NCI-H2029 (cell line): ENCODE measurements at places on chromosomes 11 and 22.

DNA sequence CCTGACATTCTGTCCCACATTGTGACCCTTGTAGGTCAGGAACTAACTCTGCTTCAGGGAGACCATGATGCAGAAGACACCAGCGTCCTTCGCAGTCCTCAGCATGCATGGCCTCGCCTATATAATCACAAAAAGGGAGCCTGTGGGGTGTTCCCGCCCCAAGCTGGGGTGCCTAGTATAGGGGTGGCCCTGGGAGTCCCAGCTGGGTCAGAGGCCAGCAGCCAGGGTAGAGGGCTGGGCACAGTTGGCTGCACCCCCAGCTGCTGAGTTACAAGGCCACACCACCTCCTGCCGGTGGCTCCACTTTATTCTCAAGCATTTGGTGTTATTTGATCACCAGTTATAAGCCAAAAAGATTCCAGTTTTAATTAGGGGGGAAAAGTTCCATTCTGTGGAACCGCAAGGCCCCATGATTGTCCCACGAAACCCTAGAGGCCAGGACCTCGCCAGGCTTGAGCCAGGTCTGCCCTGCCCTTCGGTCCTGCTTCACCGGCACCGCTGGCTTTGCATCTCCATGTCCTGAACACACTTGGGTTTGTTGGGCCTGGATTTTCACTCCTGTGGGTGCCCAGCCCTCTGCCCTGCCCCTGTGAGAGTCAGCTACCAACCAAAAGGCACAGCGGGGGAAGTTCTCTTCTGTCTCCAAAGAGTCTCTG is 15.0 kb upstream of the GNB1L start:
- no peak for DNase-seq

DNA sequence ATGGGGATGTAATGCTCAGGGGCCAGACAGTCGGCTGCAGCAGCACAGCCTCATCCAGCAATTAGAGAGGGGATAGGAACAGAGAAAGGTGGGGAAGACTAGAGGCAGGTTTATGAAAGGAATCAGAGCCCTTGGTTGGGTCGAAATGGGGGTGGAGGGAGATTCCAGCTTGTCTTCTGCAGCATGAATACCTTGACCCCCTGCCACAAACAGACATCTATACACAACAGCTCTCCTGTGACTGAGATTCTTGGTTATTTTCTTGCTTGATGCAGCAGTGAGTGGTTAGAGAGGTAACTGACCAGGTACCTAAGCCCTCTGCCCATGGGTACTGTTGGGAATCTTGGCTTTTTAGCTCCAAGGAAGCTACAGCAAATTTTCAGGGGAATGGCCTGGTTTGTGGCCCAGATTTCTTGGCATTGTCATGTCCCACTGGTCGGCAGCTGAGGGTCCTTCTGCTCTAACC is at the start of gene TRIM49D1:
Gene TRIM49D1, minus strand, starts transcription at position 51 of the 466 bp plus-strand sequence. CDS start 4,535 bp downstream, outside the sequence.
- no peak for DNase-seq

DNA sequence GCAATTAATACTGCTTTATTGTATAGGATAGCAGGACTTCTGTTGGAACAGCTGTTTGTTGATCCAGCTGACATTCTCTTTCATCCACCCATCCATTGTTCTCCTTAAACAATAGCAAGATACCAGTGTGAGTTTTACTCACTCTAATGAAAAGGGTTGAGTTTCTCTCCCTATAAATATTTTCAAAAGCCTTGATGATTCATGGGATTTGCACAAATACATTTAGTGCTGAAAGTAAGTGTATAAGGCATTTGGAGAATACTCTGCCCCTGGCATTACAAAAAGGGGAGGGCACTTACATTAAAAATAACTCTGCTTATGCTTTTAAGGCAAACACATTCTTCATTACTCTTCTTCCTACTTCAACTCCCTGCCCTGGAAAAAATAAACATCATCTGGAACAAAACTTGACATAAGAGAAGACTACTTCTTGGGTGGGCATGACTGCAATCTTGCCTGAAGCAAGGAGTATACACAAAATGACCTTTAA is 634.9 kb downstream of the METTL15 start:
- DNase-seq, result no peak

DNA sequence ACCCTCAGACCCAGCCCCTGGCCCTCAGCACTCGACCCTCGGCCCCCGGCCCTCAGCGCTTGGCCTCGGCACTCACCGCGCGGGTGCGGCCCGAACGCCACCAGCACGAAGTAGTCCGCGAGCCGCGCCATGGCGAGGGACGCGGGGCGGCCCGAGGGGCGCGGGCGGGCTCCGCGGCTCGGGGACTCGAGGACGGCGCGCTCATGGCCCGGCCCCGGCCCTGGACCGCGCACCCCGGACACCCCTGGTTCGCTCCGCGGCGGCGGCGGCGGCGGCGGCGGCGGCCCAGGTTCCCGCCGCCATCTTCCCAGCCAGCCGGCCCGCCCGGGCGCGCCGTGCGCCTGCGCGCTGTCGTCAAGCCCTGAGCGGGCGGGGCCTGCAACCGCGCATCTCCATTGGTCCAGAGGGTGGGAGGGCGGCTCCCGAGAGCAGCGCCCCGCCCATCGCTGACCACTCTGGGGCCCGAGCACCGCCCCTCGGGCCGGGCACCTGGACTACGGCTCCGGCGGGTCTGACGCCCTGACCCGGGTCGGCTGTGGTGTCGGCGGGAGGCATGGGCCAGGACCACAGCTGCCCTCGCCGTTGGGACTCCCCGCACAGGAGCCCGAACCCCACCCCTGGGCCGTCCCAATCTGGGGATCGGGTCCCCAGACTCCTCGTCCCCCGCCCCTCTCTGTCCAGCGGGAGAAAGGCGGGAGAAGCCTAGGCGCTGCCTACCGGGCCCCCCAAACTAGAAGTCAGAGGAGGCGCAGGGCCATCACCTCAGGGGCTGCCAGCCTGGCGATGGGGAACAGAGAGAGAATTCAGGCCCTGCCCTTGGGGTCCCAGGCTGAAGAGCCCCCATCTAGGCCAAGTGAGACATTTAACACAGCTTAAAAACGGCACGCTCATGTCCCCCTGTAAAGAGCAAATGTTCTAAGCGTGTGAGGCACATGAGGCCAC is at the start of gene SBF1:
Gene SBF1, minus strand, starts transcription at position 326 of the 942 bp plus-strand sequence. Its CDS starts 195 bp downstream, at position 131.
- DNase-seq, result peak; percentile 45

DNA sequence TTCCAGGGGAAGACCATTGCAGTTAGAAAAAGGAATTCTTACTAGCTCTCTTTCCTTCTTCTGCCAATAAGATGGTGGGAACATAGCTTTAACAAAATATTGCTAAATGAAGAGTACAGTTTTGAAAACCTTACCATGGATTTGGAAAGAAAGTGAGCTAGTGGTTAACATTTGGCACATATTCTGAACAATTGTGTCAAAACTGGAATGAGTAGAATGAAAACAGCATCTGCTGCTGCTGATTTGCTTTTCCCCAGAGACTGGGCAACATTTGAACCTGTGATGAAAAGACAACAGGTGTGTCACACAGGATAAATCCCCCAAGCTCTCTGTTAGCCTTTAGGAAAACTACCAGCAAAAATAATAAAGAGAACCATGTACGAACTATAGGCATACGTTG is 761.4 kb downstream of the KCNA4 start:
- DNase-seq, result no peak
